ENCODE measurements at places on chromosomes 1 and 21.

DNA sequence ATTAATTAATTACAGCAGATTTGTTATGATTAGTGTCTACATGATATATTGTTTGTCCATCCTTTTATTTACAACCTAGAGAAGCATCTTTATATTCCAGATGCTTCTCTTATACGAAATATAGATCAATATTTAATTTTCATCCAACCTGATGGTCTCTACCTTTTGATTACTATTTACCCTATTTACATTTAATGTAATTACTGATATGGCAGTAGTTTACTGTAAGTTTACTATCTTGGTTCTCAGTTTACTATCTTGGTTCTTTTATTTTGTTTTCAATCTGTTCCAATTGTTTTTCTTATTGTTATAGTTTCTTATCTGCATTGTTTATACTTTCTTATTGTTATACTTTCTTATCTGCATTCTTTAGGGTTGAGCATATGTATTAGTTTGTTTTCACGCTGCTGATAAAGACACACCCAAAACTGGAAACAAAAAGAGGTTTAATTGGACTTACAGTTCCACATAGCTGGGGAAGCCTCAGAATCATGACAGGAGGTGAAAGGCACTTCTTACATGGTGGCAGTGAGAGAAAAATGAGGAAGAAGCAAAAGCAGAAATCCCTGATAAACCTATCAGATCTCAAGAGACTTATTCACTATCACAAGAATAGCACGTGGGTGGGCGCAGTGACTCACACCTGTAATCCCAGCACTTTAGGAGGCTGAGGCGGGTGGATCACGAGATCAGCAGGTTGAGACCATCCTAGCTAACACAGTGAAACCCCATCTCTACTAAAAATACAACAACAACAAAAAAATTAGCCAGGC lies 28.9 kb downstream of the FAF1 start:
- no peak for DNase-seq

GRCh38 chr1:167237000-167237399 lies 16.3 kb downstream of the POU2F1 start:
- no peak for DNase-seq

- no peak for DNase-seq
Measured at GRCh38 chr1:33257772-33258712, 1.8 kb downstream of the ZNF362 start.

DNA sequence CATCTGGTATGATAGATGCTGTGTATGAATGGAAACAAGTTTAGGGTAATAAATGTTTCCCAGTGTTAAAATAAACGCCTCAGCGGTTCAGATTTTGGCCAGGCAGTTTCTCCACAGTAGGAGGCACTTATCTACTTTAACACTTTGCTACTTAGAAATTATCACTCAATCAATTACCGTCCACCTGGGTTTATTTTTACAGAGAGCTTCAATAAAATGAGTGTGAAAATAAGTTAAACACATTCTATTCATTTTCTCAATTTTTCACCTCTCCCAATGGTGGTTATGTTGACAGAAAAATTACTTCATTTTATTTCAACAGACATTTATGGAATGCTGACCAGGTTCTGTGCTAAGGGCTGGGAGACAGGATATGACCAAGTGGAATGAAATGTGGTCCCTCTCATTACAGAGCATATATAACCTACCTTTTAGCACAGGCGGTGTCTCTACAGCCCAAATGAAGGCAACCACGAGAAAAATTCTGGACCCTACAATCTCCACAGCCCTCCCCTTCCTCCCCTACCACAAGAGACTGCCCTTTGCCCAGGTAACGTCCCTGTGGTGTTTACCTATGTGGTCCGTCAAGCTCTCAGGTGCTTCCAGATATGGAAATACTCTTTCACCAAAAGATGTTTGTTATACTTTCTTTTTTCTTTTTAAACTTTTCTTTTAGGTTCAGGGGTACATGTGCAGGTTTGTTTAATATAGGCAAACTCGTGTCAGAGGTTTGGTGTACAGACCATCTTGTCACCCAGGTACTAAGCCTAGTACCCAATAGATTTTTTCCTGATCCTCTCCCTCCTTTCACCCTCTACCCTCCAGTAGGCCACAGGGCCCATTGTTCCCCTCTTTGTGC lies 105.5 kb downstream of the HLCS start:
- DNase-seq = no peak

DNA sequence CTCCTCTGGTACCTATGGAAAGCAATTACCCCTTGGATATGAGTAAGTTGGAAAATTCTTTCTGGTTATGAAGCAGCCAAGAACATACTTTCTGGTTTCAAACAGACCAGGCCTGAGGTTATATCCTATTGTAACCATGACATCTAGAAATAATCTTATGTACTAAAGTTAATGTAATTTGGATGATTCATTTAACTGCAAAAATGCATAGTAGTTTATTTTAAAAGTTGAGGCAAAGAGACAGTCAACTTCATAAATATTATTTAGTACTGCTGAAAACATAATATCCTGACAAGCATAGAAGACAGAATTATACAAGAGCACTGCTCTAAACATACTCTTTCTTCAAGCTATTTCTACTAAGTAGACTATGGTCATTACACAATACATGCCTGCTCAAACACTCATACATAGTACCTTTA lies 25.5 kb downstream of the ODF2L start:
- DNase-seq = no peak

DNA sequence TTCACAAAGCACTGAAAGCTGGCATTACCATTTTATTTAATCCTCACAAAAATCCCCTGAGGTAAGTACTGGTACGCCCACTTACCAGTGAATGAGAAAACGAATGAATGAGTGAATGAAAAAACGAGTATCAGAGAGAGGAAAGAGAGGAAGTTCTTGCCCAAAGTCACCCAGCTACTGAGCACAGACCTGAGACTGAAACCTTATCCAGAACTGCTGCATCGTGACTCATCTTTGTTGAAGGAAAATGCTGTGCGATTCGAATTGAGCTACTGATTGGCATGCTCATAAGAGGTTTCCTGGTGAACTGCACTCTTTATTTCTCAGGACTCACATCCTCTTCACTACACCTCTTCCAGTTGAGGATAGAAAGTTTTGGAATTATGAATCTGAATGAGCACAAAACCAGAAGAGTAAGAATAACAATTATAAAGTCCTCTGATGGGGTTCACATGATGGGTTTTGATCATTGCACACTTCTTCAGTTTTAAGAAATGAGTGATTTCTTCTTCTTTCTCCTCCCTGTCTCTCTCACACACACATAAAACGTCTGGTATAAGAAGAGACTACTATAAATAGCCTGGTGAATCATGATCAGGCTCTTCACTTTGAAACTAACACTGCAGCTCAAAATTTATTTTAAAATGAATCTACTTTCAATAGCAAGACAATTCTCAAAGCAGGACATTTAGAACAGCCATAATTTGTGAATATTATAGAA lies 32.1 kb downstream of the IL12RB2 start:
- DNase-seq = no peak

Data from Right ventricle myocardium inferior (tissue), 1 donor.